ENCODE measurements at places on chromosomes 1 and 21.

- peak; percentile 78 for DNase-seq
These were observed 13.5 kb upstream of the KCNA2 start for GRCh38 chr1:110619412-110620249.

DNA sequence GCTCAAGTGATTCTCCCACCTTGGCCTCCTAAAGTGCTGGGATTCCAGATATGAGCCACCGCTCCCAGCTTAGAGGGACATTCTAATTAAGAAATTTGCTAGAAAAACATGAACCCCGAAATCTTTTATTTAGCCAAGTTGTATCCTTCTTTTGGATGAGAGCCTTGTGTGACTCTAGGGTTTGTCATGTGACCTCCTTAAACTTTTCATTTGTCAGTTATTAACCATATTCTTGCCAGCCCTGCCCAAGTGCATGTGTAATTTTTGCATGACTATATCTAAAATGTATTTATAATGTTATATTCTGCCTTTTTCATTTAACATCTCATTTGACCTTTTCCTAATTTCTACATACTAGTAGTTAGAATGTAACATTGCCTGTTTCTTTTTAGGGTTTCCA is 1.9 kb downstream of the UTP25 start:
- no peak for DNase-seq

DNA sequence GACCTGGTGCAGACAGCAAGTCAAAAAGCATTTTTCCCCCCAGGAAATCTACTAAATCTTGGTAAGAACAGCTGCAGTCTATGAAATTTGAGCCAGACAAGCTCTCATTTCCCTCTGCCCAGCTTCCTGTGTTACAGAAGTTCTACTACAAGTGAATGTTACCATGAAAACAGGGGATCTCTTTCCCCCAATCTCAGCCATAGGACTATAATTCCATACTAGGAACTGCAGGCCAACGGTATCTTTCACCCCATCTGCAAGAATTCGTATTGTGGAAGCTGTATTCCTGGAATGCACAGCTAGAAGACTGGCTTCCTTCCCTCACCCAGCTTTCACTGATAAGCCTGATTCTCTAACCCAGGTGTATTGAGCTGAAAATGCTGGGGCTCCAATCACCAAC is 1655.4 kb downstream of the BRINP3 start:
- no peak for DNase-seq

DNA sequence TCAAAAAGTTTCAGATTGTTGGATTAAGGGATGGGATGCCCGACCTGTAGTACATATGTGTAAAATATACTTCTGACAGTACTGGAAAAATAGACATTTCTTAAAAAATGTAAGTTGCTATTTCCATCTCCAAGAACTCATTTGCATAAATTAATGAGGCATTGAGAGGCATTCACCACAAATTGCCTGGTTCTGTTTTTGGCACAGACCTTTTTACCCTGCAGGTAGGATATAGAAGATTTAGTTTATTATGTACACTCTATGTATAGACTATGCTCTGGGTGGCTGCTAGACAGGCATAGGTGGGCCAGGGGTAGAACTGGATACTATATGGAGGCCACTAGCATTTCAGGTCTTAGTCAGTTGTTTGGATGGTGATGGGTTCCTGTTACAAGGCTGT is 8.0 kb downstream of the CCDC17 start:
- no peak for DNase-seq

GRCh38 chr1:62274496-62275485 is 44.4 kb downstream of the KANK4 start:
- DNase-seq = no peak

GRCh38 chr1:192939440-192939839 is 119.7 kb downstream of the UCHL5 start:
- no peak for DNase-seq

- DNase-seq = no peak
These were observed 186.1 kb downstream of the CLEC20A start for GRCh38 chr1:178310685-178311105.

DNA sequence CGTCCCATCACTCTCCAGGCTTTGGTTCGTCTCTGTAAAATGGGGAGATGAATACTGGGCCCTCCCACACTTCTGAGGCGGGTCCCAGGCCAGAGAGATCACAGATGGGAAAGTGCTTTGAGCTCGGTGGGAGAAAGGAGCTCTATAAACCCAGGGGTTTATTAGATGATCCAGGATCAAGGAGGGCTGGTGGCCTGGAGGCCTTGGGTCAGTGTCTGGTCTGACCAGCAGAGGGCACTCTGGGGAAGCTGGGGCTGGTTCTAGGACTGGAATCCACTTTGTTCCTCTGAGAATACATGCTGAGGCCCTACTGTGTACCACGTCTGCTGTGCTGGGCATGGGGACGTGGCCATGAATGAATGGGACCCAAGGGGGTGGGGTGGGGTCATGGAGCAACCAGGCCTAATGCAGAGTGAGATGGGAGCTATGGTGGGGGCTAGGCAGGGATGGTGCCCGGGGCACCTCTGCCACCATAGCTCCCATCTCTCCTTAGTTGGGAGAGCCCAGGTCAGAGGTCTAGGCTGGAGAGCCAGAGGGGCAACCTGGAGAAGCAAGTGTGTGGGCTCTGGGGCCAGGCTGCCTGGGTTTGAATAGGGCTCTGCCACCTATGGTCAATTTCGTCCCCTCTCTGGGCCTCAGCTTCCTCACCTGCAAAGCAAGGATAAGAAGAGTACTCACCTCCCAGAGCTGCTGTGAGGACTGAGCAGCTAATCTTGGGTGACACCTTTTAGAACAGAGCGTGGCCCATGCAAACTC is 9.0 kb upstream of the FAM131C start:
- peak; percentile 29 for DNase-seq

GRCh38 chr1:55893155-55893554 is 678.0 kb upstream of the USP24 start:
- DNase-seq = no peak

DNA sequence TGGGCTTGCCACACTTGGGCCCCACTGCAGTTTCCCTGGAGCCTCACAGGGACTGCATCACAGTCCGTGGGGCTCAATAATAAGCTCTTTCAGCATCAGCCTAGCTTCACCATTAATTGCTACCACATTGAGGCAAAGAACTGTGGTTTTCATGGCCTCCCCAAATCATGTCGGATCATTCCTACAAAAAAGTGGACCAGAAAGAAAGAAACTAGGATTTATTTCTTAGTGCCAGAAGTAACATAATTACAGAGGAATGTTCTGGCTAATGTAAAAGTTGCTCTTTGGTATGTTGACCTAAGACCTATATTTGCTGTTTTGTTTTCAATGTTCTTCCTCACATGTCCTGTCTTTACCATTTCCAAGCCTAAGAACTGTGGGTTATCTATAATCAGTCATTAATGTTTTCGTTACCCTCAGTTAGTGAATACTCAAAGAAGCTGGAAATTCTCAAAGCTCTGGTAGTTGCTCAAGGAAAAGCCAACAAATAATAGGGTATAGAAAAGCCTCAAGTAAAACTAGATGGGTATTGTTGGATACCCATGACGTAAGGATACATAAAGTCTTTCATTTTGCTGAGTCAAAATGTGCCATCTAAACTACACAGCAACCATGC is 173.9 kb downstream of the LTN1 start:
- DNase-seq = no peak

DNA sequence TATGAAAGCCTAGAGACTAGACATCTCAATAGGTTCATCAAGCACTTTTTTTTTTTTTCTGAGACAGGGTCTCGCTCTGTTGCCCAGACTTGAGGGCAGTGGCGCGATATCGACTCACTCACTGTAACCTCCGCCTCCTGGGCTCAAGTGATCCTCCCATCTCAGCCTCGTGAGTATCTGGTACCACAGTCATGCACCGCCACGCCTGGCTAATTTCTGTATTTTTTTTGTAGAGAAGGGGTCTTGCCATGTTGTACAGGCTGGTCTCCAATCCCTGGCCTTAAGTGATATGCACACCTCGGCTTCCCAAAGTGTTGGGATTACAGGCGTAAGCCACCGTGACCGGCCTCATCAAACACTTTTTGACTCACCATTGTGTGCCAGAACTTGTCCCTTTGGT is 613 bp upstream of the GPATCH4 start:
- DNase-seq = no peak

GRCh38 chr1:81803431-81804110 is 2.8 kb downstream of the ADGRL2 start:
- DNase-seq = no peak
